Stimulated activated CD4-positive, alpha-beta T cell treated with anti-CD3 and anti-CD28 coated beads, Interleukin-1b, Interleukin-23, amount 100 ng/mL, for 24 hours (primary cell): ENCODE measurements at places on chromosomes 3 and 15.

DNA sequence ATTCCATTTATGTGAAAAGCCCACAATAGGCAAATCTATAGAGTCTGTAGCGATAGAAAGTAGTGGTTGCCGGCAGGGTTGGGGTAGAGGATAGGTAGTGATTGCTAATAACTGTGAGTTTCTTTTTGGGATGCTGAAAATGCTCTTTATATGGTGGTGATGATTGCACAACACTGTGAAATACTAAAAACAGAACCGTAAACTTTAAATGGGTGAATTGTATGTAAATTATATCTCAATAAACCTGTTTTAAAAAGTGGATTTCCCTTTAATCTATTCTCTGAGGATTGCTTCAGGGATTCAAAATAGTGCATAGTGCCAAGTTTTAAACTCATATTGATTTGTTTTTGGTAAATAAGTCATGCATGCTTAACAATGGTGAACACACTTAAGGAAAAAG lies 140.2 kb downstream of the LPP start:
- no peak for DNase-seq

- DNase-seq = no peak
Observed at GRCh38 chr3:145144361-145144760, 1016.6 kb downstream of the PLOD2 start.

- no peak for DNase-seq
Observed at GRCh38 chr15:63231706-63232105, 42.3 kb downstream of the RAB8B start.

GRCh38 chr3:152071924-152072323 lies 196.8 kb upstream of the MBNL1 start:
- no peak for DNase-seq

GRCh38 chr15:27696530-27696929 lies 402.6 kb downstream of the OCA2 start:
- DNase-seq = no peak

GRCh38 chr15:42710662-42711061 lies 26.3 kb downstream of the CDAN1 start:
- no peak for DNase-seq

DNA sequence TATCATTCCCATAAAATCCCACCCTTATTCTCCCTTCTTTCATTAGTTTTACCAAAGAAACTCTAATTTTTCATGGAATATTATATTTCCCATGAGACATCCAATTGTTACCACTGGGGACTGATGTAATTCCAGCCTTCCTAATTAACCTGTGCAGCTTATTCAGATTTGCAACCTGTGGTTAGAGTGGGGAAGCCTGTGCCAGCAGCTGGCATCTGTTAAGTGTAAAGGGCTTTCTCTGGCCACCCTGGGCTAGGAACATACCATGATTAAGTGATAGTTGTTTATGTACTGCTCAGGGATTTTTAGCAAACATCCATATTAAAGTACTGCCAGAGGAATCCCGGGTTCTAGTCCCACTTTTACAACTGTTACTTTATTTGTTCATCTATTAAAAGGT lies 78.2 kb downstream of the TPRG1 start:
- DNase-seq = no peak

DNA sequence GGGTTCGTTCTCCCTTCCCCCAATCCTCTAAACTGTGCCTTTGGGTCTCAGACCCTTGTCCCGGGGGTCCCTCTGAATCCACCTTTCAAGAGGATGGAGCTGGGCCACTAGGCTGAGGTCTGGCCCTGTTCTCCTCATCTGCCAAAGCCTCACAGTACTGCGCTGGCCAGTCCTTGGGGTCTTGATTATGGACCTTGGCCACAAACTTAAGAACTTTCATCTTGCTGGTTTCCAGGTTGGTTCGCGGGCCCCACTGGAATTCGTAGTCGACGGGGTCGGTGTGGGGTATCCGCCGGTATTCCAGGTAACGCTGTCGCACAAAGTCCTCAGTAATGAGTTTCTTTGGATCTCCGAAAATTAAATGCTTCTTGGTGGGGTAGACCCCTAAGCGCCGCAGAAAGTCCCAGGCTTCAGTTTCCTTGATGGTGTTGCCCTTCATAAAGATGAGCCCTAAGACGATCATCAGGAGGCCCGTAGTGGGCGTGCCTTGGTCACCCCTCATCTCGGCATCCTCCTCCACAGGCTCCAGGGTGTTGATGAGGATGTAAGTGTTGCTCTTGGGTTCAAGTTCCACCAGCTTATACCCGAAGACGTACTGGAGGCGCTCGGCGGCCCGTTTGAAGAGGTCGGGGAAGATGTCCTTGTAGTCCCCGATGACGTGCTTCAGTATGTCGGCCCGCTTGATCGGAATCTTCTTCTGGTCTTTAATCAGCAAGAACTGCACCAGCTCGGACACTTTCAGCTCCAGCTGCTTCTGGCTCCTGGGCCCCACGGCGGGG lies 727 bp downstream of the NSMCE3 start:
- peak; percentile 9 for DNase-seq

GRCh38 chr3:128179484-128179819 lies 26.2 kb downstream of the EEFSEC start:
- DNase-seq = no peak

DNA sequence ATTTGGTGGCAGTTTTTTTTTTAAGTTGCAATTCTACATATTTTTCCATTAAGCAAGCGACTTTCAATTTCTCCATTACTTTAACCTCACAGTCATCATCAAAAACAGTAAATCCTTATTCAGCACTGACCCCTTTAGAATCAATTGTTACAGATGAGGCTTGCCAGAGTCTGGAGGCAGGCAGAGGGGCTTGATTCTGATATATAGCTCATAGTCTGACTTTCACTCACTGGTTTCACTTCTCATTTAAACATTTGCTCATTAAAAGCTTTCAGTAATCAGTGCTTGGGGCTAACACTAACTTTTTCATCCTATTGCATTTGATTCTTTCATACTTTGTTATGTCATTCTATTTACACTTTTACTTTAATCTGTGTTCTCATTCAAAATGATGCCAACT lies 88.4 kb downstream of the PYDC2 start:
- DNase-seq = no peak

GRCh38 chr3:61381745-61382392 lies 130.6 kb upstream of the FHIT start:
- DNase-seq = no peak

GRCh38 chr3:130488288-130488687 lies 28.7 kb upstream of the COL6A6 start:
- no peak for DNase-seq

- DNase-seq = no peak
Observed at GRCh38 chr3:97389936-97390335, 374.6 kb upstream of the ARL6 start.

GRCh38 chr3:120177151-120177550 lies 82.9 kb upstream of the GSK3B start:
- no peak for DNase-seq

DNA sequence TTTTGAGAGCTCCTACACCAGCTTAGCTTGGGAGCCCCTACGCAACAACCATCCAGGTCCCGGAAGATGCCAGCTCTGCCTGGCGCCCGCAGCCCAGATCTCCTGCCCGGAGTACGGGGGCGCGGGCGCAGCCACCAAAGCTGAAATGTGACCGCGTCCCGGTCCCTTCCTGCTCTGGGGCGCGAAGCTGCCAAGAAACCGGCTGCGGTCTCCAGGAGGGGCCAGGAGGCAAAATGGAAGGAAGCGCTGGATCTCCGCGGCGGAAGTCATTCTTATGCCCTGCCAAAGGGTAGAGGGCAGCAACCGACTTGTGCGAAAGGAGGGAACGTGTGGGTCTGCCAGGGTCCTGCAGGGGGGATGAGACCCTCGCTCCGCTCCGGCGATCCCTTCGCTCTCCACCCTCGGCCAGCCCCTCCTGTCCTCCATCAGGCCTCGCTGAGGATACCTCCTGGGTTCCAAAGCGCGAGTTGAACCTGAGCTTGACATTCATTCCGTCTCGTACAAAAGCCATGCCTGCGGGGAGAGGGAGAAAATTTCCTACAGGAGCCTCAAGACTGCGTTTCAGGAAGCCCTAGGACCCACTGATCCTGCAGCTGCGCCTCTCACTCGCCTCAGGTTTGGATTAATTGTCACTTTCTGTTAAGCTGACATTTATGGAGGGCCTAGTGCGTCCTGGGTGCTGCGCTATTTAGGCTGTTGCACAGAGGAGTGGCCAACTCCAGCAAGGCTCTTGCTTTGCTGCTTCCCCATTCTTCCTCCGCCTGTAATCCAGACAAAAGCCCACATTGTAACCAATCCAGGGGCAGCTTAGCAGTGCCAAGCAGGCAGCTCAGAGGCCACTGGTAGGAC lies 98.3 kb upstream of the VGLL3 start:
- DNase-seq = no peak
